ENCODE measurements at places on chromosomes 7 and 10.

DNA sequence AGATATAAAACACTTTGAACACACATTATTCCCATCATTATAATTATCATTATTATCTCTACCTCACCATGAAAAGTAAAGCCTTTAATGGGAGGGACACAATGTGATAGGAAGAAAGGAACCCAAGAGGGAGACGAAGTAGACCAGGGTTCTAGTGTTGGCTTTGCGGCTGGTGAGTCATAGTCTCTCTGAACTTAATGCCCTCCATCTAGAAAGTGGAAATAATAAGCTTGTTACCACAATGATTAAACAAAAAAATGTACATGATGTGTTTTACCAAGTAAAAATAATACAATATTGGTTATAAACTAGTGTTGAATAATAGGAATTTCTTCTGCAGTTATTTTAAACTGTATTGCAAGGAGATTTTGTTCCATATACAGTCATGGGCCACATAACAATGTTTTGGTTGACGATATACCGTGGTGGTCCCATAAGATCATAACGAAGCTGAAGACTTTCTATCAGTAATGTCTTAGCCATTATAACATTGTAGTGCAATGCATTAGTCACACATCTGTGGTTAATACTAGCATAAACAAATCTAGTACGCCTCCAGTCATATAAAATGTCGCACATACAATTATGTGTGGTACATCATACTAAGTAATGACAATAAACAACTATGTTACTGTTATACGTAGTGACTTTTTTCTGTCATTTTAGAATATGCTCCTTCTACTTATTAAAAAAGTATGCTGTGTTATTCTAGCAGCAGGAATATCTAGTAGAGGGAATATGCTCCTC lies 450.6 kb upstream of the SORCS1 start:
- DNase-seq, result peak; percentile 59

DNA sequence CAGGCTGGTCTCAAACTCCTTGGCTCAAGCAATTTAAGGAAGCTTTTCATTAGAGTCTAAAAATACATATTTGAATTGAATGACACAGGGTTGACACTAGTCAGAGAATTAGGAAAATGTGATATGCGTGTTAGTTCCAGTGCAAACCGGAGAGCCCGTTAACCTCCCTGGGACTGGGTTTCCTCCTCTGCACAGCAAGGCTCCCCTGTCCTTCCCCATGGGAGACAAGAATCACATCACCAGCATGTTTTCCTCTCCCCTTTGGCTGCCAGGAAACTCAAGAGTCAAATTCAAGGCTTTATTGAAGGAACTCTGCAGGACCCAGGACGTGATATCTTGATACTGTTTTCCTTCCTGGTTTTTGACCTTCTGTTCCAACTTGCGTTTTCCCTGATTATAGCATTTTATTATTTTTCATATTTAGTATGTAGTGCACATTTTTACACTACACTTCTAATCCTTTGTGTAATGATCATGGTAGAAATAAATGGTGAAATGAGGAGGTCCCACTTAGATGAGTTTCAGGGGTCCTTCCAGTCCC lies 24.9 kb downstream of the GSTO2 start:
- DNase-seq, result no peak

DNA sequence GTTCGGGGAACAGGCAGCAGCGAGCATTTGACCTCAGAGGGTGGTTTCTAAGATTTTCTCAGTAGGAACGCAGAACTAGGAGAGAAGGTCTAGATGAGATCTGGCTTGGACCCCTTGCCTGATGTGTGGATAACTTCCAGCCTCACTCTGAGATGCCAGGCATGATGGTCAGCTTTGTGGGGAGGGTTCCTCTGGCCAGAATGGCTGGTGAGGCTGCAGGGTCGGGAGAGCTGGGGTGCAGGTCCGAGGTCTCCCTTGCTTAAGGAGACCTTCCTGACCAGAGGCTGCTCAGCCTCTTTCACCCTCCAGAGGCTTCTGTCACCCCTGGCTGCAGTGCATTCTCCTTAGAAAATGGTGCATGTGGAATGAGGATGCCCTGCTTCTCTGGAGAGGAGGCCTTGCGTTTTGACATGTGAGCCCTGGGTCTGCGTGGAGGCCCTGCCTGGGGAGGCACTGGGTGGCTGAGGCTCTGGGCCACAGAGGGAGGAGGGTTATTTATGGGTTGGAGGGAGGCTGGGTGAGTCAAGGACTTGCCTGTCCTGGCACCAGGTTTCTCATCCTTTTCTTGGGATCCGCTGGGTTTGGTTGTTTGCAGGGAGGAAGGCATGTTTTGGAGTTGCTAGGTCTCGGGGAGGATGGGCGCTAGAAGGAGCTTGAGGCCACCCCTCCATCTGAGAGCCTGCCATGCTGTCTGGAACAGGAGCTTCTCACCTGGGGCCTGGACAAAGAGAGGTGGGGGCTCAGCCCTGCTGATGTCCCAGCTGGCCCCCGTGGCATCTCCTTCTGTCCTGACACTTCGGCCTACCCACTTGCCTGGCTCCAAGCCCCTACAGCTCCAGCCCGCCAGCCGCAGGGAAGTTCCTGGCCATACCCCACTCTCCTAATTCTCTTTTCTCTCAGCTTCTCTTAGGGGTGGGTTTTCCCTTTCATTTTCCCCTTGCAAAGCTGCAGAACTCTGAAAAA lies 3.9 kb downstream of the FAM241B start:
- no peak for DNase-seq

- DNase-seq, result no peak
These were observed 5.2 kb downstream of the ABCA13 start for GRCh38 chr7:48176356-48176893.

GRCh38 chr10:60099998-60100747 lies 193.8 kb upstream of the CCDC6 start:
- peak; percentile 64 for DNase-seq

Data from fibroblast of skin of right quadriceps (primary cell).